ENCODE measurements at places on chromosomes 7 and 10.
A peak's percentile ranks its signal among the peaks of the same experiment; 100 is the strongest.

GRCh38 chr10:88379575-88379974 is 203.5 kb downstream of the RNLS start:
- DNase-seq = peak; percentile 89

- DNase-seq = no peak
Measured at GRCh38 chr10:8044908-8045725, 9.4 kb upstream of the GATA3 start.

DNA sequence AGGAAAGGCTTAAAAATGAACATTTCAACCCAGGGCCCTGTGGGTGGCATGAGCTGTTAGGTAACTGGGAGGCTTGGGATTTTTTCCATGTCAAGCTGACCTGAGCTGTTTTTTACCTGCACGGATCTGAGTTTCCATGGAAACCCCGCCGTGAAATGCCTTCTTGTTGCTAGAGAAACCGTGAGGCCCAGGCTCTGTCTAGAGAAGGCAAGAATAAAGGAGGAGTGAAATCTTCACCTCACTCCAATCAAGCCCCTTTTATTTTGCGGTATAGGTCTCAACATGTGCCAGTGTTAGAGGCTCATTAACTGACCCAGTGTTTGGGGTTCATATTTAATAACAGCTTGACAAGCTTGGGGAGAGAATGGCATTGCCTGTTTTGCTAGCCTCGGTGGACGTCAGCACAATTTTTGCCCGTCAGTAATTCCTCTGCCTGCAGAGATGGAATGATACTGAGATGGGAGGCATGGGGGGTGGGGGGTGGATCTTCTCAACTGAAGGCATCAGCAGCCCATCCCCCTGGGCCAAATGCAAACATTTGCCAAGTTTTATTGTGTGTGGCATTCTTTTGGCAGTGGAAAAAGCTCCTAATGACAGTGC is 48.9 kb upstream of the PDCD4 start:
- DNase-seq = no peak

DNA sequence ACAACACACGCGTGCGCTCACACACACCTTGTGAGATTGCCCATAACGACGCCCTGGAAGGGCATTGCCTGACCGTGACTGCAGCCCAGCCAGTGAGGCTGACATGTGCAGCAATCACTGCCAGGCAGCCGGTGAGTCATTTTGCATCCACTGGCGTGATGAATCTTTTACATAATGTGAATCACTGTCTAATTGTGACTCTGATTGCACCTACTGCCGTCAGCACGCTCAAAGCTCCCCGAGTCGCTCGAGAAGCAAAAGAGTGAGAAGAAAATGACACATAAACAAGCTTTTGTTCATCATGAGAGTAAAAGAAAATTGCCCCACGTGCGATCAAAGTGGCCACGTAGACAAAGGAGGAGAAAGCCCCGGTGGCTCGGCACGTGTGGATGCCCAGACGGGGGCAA is 117.4 kb upstream of the PFKP start:
- peak; percentile 89 for DNase-seq

DNA sequence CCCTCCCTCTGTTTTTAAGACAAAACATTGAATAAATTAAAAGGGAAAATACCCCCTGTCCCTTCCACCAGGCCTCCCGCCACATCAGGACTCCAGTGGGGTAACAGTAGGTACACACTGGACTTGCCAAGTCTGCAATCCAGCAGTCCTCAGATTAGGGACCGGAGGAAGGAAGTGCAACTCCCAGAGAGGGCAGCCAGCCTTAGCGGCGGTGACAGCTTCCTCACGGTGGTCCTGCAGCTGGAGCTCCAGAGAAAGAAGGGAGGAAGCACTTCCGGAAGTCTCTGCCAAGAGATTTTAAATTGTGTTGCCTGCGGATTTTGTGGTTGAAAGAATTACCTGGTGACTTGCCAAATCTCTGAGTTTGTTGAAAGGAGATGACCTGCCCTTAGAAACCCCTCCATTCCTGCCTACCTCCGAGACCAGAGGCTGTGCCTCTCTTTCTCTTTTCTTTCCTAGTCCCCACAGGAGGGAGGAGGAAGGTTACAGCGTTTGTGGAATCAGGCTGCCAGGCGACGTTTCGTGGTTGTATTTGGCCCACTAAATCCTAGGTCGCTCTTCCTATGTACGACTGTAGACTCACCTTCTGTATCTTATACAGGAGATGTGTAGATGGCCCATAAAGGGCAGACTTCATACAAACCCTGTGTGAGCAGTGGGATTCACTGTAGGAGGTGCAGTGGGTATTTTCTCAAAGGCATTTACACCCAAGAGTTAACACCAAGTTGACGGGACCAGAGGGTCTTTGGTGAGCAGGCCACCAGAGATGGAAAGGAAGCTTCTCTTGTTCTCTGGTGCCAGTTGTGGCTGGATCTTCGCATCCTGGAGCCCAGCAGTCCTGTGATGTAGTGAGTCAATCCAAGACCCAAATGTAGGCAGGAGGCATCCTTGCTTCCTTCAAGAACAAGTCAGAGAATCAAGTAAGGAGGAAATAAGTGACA is 77.9 kb downstream of the INSIG1 start:
- no peak for DNase-seq

GRCh38 chr7:116197360-116197759 is 13.0 kb upstream of the TES start:
- DNase-seq = peak; percentile 88

DNA sequence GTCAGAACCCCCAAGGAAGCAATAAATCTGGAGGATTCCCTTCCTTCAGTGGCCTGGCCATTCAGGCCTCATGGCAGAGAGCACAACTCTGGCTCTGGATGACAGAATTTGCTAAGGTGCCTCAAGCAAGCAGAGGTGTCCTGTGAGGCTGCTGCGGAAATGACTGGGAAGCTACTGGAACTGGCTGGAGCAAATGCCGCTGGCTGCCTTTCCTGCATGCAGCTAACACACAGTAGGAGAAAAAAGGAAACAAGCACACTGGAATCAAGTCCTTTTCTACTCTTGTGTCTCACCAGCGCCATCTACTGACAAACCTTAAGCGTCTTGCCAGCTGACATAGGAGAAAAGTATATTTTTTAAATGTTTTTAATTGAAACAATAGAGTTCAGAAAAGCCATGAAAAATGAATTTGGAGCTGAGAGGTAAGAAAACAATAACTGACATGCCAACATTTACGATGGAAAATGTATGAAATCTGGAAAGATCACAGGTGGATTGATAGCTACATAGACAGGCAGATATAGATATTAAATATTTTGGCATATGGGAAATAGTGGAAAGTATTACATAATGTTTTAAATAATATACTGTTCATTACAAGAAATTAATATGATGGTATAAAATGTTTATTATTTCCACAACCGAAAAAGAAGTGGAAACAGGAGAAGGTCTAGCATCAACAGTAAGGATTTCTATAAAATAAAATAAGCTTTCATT is 951.6 kb downstream of the ANKRD7 start:
- DNase-seq = peak; percentile 73

GRCh38 chr7:28349637-28350036 is 62.7 kb upstream of the CREB5 start:
- peak; percentile 31 for DNase-seq

DNA sequence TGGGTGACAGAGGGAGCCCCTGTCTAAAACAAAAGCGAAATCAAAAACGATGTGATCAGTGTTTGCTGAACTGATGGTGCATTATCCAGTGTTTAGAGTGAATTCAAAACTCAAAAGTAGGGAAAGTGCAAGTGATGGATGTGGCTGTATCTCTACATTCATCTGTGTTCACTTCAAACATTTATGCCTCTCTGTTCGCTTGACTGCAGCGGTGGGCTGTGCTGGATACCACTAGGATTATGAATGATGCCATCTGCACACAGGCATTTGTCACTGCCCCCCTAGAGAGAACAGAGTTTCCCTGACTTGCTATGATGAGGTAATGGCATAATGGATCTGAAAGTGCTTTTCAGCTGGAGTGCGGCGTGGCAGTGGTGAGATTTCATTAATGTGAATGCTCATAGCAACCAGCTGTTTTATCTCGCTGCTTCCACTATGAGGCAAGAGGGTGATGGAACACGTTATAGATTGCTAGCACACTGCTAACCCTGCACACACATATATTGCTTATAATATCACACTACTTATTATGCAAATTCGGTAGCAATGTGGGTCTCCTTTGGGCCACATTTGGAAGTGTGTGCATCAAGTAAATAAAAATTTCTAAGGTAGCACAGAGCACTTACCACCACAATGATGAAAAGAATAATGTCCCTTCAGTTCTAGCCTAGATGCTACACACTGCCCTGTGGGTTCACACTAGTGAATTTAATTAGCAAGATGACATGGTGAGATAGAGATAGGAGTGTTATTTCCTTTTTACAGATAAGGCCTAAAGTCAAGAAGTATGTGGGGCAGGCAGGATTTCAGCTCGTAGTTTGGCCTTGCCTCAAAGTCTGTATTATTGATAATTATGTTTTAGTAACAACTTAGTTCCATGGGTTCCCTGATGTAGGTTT is 164.7 kb downstream of the CAMK1D start:
- DNase-seq = no peak

DNA sequence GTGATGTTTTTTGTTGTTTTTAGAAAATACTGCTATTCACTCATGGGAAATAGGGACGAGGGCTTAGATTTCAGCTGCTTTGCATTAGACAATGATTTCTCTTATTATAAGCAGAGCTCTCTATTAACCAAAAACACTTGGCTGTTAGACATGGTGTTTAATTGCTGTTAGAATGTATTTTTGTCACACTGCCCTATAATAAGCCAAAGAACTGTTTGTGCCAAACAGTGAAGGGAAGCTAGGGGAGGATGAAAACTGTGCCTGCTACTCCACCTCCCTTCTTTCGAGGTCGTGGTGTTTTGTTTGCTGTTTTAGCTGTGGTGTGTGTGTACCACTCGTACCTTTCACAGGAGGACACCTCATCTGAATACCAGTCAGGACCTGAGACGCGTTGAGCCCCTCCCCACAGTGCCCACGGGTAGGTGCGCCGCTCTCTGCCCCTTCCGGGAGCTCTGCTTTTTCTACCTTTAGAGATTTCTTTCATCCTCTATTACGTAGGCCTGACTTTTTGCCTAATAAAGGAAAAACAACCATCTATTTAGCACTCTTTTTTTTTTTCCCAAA is 57.9 kb downstream of the CUX1 start:
- DNase-seq = no peak

- DNase-seq = peak; percentile 27
Measured at GRCh38 chr10:110524179-110524858, 26.6 kb downstream of the DUSP5 start.

- no peak for DNase-seq
Measured at GRCh38 chr10:89278900-89279392, 22.9 kb upstream of the IFIT2 start.

DNA sequence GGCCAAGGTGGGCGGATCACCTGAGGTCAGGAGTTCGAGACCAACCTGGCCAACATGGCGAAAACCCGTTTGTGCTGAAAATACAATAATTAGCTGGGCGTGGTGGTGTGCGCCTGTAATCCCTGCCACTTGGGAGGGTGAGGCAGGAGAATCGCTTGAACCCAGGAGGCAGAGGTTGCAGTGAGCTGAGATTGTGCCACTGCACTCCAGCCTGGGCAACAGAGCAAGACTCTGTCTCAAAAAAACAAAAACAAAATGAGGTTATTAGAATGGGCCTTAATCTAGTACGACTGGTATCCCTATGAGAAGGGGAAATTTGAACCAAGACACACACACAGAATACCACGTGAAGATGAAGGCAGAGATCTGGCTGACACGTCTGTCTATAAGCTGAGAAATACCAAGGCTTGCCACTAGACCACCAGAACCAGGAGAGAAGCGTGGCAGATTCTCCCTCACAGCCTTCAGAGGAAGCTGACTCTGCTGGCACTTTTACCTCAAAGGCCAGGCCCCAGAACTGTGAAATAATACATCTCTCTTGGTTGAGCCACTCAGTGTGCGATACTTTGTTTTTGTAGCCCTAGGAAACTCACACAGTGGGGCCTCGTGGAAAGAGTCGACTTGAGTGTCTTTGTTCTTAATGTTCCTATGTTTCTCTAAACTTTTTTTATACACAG is 59.6 kb downstream of the TMEM209 start:
- no peak for DNase-seq

- DNase-seq = no peak
Measured at GRCh38 chr7:101390901-101391301, 28.2 kb downstream of the COL26A1 start.

- DNase-seq = peak; percentile 36
Measured at GRCh38 chr7:32158751-32159745, 88.8 kb upstream of the PDE1C start.

- DNase-seq = no peak
Measured at GRCh38 chr7:36002900-36003299, 150.2 kb upstream of the EEPD1 start.

- DNase-seq = no peak
Measured at GRCh38 chr7:30519122-30519521, 14.5 kb upstream of the GGCT start.

- DNase-seq = no peak
Measured at GRCh38 chr10:72094574-72094973, 6.2 kb upstream of the SPOCK2 start.

DNA sequence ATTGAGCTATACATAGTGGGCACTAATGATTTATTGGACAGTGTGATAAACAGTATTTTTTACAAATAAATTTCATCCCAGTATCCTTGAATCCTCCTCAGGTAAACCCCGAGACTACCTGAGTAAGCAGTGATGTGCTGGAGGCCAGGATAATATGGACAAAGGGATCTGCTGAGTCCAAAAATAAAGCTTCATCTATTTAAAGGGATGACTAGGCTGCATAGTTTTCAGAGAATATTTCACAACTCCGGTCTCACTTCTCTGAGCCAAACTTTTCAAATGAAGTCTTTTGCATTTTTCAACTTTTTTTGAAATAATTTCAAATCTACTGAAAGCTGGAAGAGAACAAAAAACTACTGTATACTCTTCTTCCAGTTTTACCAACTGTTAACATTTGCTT is 2.5 kb downstream of the ACTR3B start:
- DNase-seq = peak; percentile 82

- DNase-seq = no peak
Measured at GRCh38 chr10:79586933-79587332, 23.8 kb upstream of the SFTPA1 start.

DNA sequence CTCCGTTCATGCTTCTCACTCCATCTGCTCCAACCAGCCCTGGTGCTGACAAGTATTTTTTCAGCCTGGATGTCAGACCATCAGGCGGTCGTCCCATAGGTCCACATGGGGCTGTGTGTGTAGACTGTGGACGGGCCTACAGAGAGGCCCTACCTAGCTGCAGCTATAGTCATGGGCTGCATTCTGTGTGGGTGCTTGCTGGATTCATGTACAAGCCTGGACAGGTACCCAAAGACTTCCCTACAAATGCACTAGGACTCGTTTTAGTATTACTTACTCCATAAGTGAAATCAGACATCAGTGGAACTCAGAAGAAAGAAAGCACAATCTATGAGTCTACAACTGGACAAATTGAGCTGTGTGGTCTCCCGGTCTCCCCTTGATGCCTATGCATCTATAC is 146.8 kb downstream of the PKD1L1 start:
- DNase-seq = no peak

All from GM23248 (cell line).